Central memory CD8-positive, alpha-beta T cell (primary cell): ENCODE measurements at places on chromosomes 13 and 19.

- DNase-seq: no peak
Observed at GRCh38 chr19:41425174-41426115, 1.7 kb downstream of the B3GNT8 start.

- DNase-seq: no peak
Observed at GRCh38 chr13:65725006-65725405, 1505.1 kb downstream of the PCDH9 start.

DNA sequence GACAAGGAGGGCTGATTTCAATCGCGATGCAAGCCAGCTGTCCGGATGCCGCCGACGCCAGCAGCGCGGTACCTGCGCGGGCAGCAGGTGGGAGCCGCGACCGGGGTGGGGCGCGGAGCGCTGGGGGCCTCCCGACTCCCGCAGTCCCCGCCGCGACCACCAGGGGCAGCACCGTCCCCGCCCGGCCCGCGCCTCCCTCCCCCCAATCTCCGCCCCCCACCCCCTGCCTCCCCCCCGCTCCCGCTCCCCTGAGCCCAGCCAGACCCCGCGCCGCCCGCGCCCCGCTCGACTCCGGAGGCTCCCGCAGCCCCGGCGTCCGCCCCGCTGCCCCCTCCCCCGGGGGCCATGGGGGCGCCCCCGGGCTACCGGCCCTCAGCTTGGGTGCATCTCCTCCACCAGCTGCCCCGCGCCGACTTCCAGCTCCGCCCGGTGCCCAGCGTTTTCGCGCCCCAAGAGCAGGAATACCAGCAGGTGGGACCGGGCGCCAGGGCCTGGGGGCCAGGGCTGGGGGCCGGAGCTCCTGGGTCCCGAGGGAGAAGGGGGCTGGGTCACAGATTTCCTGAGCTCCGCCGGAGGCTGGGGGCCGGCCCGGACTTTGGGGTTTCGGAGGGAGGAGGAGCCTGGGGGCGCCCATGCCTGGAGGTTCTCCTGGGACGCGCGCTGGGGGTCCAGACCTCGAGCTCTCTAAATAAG is at the start of gene TTYH1:
Gene TTYH1, plus strand, starts transcription at position 257 of the 693 bp plus-strand sequence. Its CDS starts 89 bp downstream, at position 346.
- DNase-seq: no peak

DNA sequence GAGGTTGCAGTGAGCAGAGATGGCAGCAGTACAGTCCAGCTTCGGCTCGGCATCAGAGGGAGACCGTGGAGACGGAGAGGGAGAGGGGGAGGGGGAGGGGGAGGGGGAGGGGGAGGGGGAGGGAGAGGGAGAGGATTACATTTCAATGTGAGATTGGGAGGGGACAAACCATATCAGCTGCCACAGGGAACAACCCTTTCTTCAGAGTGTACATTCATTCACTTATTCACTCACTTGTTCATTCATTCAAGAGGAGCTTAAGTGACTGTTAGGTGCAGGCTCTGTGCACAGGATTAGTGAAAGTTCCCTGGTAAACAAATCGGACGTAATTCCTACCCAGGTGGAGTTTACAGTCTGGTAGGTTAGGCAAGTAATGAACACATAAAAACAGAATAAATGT is 65.6 kb upstream of the MEDAG start:
- DNase-seq: no peak

DNA sequence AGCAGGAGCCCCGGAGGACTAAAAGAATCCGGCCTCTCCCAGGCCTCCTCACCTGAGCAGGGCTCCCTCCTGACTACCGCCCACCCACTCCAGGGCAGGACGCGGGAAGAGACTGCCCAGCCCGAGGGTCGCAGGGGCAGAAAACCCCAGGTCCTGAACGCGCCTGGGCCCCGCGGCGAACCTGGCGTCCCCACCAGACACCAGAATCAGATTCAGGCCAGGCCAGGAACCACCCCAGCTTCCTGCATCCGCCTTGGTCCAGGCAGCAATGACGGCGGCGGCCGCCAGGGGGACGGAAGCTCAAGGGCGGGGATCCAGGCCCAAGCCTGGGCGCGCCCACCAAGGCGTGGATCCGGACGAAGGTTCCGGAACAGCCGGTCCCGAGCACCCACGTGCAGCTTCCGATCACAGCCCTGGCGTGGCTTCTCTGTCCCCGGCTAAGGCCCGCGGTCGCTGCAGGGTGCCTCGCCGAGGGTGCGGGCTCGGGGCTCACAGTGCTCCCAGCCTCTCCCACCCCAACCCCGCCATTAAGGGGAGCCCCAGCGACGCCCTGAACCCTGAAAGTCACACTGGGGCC is 3.6 kb downstream of the LGALS7 start:
- peak; percentile 82 for DNase-seq

DNA sequence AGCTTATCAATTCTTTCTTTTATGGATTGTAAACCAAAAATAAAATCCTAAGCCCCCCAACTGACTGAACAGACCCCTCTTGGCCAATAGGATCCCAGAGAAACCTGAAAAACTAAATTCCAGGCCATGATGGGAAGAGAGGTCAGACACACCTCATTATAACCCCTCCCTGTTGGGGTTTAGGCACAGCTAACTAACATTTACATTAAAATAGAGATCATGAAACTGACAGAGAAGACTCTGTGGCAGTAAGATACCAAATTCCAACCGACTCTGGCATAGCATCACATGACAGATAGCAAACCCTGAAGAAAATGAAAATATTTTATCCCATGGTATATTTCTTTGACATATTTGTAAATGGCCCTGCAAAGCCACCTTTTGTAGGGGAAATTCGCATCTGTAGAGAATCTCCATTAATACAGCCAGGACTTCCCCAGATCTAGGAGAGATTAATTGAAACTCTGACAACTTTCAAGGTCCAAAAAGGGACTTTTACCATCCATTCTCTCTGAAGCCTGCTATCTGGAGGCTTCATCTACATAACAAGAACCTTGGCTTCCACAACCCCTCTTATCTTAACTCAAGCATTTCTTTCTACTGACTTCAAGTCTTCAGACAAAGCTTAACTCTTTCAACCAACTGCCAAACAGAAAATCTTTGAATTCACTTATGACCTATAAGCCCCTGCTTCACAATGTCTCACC is 27.1 kb upstream of the GAS6 start:
- DNase-seq: no peak

DNA sequence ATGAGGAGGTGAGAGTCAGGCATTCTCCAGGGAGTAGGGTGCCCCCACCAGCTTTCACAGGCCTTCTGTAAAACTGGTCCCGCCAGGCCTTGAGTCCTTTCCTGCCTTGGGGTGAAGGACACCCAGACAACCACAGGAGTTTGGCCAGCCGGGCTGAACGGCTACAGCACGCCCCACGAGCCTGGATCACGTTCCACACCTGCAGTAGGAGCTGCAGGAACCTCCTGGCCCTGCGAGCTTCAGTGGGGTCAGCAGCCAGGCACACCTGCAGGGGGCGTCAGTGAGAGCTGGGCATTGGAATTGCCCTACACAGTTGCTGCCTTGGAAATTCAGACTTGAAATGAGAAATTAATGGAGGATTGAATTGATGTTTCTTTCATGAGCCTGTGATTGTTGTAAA is 45.7 kb downstream of the COL4A2 start:
- DNase-seq: no peak

DNA sequence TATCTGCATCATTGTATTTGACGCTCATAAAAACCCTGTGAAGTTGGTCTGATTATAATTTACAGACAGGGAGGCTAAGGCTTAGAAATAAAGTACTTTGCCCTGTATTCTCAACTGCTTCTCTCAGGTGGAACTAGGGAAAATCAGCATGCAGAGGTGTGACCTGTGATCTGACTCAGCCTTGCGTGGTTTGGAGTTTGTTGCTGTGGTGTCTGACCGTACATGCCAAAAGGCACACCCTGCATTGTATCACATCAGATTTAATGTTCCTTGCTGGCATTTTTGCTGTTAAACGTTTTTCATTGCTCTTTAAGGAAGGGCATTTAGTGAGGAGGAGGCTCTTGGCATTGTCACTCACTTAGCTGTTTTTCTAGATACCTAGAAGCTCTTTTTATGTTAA is 58.8 kb upstream of the C1QTNF9B start:
- no peak for DNase-seq

DNA sequence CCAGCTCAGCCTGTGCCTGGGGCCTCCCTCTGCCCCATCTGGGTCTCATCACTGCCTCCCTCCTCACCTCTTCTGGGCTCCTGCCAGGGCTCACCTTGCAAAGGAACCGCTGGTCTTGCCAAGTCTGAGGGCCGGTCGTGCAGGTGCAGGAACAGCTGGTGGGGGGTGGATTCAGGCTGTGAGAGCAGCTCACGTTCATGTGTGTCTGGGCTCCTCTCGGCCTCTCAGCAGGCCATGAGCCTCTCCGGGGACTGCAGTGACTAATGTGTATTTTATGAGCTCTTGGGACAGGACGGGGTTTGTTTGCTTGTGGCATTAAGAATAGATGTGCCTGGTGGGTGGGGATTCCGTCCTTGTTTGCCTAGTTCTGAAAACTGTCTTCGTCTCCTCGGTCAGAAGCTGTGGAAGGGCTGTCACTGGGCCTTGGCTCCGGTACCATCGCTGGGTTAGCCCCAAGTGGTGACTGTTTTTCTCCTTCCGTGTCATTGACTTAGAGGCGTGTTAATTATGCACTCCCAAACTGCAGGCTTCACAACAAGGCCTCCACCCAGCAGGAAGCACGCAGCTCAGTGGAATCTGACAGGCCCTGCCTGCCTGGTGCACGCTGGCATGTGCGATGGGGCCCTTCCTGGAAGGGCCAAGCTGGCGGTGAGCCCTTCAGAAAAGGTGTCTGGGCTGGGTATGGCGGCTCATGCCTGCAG is 77.6 kb downstream of the KDM4B start:
- no peak for DNase-seq

DNA sequence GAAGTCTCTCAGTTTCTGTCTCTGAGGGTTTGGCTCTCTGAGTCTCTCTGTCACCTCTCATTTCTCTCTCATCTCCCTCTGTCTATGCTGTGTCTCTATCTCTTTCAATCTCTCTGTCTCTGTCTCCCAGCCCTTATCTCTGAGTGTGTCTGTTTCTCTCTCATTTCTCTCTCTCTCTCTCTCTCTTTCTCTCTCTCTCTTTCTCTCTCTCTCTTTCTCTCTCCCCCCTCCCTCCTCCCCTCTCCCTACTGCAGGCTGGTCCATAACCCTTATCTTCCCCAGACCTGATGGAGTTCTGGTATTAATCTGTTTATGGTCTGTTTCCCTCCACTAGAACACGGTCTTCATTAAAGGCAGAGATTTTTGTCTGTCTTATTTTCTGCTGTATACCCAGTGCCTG is 1.3 kb upstream of the PVR start:
- DNase-seq: no peak

DNA sequence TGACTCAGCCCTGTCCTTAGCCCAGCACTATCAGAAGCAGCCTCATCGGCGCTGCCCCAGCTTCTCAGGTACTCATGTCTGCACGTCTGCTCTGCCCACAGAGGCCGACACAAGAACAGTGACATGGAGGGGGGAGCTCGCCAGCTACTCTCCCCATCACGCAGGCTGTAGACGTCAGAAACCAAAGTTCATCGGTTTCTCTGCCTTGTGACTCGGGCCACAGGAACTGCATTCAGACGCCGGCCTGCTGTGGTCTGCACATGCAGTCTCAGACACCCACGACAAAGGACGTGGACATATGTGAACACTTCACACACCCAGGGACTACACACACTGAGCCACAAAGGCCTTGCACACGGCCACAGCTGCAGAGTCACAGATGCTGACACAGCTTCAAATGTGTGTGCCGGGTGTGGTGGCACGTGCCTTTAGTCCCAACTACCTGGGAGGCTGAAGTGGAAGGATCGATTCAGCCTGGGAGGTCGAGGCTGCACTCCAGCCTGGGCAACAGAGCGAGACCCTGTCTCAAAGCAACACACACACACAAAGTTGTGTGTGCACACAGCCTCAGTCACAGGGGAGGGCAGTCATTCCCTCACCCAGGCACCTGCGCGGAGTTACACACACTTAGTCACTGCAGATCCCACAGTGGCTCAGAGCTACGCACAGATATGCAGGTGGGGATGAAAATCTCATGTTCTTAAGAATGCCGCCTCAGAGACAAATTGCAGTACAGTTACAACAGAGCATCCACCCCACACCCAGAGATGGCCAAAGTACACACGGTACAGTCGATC is 4.9 kb upstream of the ZFP36 start:
- DNase-seq: peak; percentile 74

GRCh38 chr13:71517004-71517403 is 350.0 kb downstream of the DACH1 start:
- no peak for DNase-seq

- DNase-seq: no peak
Observed at GRCh38 chr13:21050288-21051197, 10.8 kb downstream of the LATS2 start.

GRCh38 chr19:31600731-31601295 is 251.6 kb upstream of the TSHZ3 start:
- DNase-seq: no peak
